ENCODE measurements at places on chromosomes 7 and 10. TPM values are rescaled to one million over a fixed set of nuclear protein-coding genes. Genes with fewer than 3 reads are reported as not detected.

Gene GPR85
- polyA plus RNA-seq = not detected

Gene AKR1C1
- polyA plus RNA-seq = not detected

Gene LLCFC1
- not detected for polyA plus RNA-seq

GRCh38 chr10:111316722-111317212 is 239.9 kb downstream of the ADRA2A start:
- H3K27ac ChIP-seq = no peak overlapping the region
- H3K4me3 ChIP-seq = no peak overlapping the region
- DNase-seq = no peak

Gene CDH23
- polyA plus RNA-seq = 1.1 TPM

DNA sequence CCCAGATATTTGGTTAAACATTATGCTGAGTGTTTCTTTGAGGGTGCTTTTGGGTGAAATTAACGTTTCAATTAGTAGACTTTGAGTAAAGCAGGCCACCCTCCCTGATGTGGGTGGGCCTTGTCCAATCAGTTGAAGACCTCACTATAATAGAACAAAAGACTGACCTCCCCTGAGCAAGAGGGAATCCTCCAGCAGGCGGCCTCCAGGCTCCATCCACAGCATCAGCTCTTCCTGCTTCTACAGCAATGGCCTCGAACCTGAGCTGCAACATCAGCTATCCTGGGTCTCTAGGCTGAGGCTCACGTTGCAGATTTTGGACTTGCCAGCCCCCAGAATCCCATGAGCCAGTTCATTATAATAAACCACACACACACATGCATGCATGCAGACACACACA is 104.2 kb downstream of the PFKFB3 start:
- no peak for DNase-seq
- H3K36me3 ChIP-seq = no peaks in the 10 kb centered on the region
- no peaks in the 10 kb centered on the region for H3K4me1 ChIP-seq
- no peaks in the 10 kb centered on the region for H3K27me3 ChIP-seq

DNA sequence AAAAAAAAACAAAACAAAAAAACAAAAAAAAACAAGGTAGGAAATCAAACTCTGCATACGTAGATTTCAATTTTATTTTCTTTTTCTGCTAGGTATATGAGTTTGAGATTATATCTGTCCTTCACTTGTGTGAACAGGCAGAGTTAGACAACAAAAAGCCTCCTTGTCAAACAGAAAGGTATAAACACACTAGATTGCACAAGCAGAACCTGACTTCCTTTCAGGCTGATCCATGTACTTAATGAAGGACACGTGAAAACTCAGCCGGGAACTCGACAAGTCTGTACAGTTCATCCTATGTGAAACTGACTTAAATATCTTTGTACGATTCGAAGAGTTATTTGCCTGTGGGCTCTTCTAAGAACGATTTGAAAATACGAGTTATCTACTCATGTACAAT is 254.1 kb downstream of the ARL4A start:
- H3K27ac ChIP-seq = no peak overlapping the region
- no peak overlapping the region for H3K4me3 ChIP-seq
- no peak for DNase-seq
- H3K27me3 ChIP-seq = no peaks in the 10 kb centered on the region

Measured in naive thymus-derived CD4-positive, alpha-beta T cell (primary cell).